ENCODE measurements at places on chromosomes 11 and 22.

DNA sequence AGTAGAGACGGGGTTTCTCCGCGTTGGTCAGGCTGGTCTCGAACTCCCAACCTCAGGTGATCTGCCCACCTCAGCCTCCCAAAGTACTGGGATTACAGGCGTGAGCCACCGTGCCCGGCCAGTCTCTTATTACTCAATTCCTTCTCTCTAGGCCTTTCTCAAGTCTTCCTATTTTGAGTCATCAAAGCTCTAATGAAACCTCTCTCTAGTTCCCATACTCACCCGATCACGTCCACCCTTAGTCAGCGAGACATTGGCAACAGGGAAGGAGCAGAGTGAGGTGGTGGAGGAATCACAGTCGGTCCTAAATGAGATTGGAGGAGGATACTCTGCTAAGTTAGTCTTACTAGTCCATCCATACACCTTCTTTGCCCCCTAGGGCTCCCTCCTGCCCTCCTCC lies 5.0 kb downstream of the BSCL2 start:
- DNase-seq = no peak

GRCh38 chr11:8573777-8574176 lies 20.3 kb downstream of the STK33 start:
- no peak for DNase-seq

DNA sequence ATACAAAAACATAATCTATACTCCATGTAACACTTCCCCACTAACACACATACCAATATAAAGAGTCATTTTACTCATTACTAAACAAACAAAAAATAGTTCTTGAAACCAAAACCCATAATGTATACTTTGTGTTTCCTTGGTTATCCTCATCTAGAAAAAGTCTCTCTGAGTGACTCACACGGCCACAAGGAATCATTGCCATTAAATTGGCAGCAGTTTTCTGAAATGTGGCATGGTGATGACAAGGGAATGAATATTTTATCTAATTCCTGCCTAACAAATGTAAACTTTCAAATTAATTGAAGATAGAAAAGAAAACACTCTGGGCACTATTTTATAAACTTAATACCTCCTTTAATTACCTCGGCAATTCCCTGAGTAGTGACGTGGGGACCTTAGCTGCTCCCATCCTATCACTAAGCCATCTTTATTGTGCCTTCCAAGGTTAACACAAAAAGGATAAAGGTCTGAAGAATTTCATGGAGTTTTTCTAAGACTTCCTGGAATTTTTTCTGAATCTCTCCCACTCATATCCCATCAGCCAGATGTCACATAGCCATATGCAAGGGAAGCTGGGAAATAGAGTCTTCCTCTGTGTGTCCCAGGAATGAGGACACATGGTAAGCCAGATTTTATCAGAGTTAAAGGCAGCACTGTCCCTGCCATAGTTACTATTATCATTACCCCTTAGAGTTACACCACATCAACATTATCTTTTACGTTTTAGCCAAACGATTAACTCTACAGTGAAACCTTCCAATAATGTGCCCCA lies 857.2 kb upstream of the TENM4 start:
- DNase-seq = no peak

- DNase-seq = no peak
These were observed 36.1 kb downstream of the TPBGL start for GRCh38 chr11:75276686-75277085.

DNA sequence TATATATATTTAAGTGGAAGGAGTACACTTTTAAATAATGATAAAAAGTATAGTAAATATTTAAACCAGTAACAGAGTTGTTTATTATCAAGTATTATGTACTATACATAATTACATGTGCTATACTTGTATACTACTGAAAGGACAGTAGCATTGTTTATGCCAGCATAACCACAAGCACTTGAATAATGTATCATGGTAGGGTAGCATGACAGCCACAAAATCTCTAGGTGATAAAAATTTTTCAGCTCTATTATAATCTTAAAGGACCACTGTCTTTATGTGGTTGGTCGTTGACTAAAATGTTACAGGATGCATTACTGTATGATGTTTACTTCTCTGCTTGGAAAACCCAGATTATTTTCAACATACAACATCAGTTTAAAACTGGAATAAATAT lies 349.2 kb downstream of the CASP12 start:
- no peak for DNase-seq

- DNase-seq = no peak
These were observed 24.1 kb upstream of the APLNR start for GRCh38 chr11:57260937-57261783.

- no peak for DNase-seq
These were observed 16.4 kb upstream of the SYVN1 start for GRCh38 chr11:65150509-65151299.

DNA sequence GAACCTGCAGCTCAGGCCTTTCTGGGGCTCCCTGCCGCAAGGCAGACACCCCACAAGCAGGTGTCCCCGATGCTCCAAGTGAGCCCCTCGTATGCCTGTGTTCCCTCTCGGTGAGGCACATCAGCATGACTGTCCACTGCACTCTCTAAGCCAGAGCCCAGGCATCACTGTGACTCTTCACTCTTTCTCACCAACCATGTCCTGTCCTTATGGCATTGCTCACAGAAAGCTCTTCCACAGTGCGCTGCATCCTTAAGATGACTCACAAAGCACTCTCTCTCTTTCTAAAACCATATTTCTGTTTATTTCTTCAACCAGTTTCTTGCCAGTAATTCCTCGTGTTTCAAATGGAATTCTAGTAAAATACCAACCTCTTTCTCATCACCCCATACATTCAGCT lies 18.1 kb downstream of the GAB4 start:
- DNase-seq = no peak

GRCh38 chr11:73366265-73366610 lies 10.0 kb upstream of the RELT start:
- peak; percentile 64 for DNase-seq

DNA sequence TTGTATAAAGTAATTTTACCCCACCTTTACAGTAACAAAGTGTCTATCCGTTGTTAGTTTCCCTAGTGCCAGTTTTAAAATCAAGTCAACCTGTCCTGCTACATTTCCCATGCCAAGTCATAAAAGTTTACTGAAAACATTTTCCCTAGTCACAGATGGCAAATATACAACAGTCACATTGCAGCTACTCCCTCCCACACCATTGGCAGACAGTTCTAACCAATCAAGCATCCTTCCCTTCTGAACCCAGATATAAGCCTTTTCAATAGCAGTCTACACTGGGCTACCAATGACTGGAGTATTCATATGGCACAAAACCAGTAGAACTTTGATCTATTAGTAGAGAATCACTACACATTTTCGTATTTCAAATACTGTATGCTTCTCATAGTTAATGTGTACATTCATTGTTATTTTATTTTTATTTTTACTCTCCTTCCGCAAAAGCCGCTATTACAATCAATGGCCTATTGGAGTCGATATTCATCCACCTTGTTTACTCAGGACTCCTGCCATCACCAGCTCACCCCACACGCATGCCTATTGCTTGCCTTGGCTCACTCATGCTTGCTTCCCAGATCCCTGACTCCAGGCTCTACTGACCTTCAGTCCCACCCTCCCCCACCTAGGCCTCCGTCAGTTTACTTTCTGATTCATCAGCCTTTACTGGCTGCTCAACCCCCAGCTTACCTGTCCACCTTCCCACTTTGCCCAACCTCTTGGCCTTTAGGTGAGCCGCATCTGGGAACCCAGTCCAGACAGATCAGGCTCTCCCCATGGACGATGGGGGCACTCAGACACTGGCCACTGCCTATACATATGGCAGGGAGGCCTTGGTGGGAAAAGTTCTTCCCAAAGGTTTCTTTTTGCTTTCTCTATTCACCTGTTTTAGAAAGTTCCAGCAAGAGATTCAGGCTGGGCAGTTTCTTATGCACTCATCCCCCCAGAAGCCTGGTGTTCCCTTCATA lies 408.4 kb downstream of the SOX6 start:
- no peak for DNase-seq

DNA sequence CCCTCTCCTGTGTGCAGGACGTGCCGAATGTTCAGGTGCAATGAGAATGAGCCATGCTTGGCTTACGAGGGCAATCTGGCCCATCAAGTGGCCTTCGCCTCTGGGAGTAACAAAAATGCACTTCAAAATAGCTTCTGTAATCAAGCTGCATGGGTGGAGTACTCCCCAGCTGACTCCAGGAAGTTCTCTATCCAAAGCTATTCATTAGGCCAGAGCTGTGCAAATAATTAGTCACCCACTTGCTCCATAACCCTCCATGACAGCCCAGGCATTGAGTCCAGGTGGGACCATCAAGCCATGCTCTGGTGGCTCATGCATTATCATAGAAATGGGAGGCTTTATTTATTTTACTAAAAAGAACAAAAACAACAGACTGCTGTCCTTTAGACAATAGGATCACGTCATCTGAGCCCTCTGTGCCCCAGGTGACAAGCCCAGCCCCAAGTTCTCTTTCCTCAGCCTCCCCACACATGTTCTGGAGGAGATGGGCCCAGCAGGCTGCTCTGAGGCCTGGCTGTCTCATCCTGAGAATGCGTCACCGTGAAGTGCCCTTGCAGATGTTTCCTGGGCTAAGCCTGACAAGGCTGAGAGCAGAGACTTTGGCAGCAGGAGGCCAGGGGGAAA lies 244.7 kb downstream of the ETS1 start:
- DNase-seq = peak; percentile 66

- DNase-seq = no peak
These were observed 65.5 kb downstream of the BMAL1 start for GRCh38 chr11:13343067-13343466.

DNA sequence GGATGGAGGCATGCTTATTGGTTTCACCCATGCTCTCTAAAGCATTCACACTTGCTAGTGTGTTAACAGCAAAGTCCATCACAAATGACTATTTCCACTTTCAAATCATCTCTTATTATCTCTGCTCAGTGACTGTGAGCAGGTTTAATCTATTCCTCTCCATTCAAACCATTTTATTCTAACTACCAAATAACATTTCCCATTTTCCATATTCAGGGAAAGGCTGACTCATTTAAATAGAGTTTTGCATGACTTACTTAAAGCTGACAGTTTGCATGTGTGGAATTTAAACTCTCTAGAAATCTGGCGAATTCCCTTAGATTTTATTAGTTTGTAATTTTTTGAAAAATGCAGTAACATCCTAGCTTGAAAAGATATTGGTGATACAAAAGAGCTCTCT lies 615.7 kb upstream of the LRRC4C start:
- no peak for DNase-seq

GRCh38 chr11:3803726-3804495 lies 4.4 kb upstream of the PGAP2 start:
- no peak for DNase-seq

- no peak for DNase-seq
These were observed 4.4 kb upstream of the APLNR start for GRCh38 chr11:57241353-57241972.

DNA sequence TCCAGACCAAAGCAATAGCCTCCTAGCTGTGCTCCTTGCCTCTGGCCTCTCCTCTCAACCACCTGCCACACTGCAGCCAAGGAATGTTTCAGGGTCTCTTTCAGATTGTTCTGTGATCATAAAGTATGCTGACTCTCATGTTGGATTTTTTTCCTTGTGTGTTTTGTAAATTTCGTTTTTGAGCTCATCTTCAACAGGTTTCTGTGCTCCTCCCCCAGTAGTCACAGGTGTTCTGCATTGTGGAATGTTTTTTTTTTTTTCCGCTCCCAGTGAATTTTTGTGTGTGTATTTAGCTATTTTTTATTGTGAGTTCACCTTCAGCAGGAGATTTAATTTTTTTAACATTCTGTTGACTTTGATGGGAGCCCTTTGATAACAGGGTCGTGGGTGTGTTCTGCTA lies 153.7 kb downstream of the MYO18B start:
- no peak for DNase-seq

GRCh38 chr11:62461740-62462507 lies 43.1 kb downstream of the SCGB1A1 start:
- DNase-seq = no peak

- peak; percentile 47 for DNase-seq
These were observed 2.7 kb upstream of the GAB2 start for GRCh38 chr11:78420255-78420764.

DNA sequence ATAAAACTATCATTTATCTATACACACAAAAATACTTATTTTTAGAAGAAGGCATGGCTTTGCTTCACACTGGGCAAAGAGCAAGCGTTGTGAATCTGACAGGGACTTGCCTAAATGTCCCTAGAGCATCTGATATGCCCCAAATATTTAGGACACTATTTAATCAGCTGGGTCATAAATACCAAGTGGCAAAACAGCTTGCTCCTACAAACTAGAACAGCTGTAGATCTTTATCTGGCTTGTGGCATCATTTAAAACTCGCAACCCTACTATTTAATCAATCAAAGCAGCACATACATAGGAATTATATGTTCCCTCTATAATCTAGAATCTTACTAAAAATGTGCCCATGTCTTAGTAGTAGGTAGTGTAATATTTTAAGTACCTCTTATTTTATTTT lies 999.5 kb downstream of the JRKL start:
- no peak for DNase-seq

DNA sequence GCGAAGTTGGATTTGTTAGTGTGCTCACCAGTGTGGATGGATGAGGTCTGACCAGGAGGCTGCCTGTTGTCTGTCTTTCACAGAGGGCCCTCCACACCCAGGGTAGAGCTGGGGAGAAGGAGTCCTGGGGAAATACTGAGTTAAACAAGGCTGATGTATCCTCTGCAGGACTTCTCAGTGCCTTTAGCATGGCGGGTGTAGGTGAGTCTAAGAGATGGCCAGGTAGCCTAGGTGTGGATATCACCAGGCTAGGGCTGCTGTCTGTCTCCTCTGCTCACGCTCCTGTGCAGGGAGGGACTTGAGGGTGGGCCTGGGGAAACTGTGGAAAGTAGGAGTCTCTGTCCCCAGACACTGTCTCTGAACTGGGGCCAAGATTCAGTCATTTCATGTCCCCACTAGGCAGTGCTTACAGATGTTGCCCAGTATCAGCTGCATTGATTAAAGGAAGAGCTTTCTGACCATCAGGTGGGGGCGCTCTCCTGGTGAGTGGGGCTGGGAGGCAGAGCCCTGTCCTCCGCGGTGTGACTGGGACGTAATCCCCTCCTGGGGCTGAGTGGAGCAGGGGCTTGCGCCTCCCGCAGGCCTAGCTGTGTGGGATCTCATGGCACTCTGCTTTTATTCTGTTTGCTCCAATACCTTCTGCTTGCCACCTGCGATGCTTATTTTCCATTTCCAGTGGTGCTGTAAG lies 35.5 kb upstream of the CCDC188 start:
- no peak for DNase-seq

DNA sequence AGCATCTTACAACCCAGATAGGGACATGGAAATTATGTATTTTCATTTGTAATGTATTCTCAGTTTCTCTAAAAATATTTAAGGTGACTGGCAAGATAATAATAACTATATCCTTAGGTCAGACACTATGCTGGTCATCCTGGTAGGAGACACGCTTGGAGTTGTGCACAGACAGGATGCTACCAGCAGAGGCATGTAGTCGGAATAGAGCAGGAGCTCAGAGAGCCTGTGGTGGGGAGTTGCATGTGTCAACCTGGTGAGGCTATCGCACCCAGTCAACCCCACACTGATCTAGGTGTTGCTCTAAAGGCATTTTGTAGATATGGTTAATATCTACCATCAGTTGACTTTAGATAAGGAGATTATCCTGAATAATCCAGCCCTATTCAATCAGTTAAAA lies 318.5 kb downstream of the MIAT start:
- no peak for DNase-seq
